HL-60 (cell line): ENCODE measurements at places on chromosomes 11 and 22.

DNA sequence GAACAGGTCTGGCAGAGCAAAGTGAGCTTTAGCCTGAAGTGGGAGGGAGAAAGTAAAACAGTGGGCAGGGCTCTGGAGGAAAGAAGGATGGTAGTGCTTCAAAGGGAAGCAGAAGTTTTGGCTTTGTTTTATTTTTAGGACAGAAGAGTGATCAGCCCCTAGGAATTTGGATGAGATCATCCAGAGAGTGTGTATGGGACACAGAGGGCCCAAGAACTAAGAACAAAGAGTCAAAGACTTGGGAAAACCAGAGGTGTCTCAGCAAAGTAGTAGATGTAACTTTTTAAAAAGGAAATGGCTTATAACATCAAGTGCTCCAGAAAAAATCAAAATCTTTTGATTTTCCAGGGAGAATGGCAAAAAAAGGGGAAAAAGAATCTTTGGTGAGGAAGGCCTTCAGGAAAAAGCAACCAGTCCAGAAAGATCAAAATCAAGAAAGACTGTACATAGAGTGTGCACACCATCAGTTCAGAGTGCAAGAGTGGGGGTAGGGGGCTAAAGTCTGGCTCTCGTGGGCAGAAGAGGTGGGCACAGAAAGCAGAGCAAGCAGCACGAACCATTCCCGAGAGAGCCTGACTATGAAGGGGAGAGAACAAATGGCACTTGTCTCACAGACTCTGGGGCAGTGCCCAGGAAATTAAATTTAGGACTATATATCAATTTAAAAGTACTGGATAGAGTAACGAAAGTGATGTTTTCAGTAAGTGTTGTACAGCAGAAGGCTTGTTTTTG is 30.0 kb downstream of the MAPK1 start:
- DNase-seq, result no peak

DNA sequence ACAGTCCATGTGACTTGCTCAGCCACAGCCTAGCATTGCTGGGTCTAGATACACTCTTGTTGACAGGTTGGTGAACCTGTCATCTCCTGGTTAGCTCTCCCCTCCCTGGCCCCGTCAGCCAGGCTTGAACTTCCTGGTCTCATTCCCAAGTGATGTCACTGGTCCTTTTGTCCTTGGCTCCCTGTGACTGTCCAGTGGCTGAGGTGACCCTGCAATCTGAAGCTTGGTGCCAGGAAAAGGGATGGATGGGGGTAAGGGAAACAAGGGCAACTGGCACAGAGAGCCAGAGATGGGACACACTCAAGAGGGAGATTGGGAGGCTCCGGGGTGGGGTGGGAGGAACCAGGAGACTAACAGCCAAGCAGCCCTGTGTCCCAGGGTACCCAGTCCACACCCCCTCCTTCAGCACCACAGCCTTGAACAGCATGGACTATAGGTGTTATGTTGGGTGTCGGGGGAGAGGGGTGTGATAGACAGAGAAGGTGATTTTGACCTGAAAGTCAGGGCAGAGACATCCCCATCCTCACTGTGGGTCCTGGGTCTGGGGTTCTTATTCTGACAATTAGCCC is 63.8 kb upstream of the THY1 start:
- DNase-seq, result no peak

DNA sequence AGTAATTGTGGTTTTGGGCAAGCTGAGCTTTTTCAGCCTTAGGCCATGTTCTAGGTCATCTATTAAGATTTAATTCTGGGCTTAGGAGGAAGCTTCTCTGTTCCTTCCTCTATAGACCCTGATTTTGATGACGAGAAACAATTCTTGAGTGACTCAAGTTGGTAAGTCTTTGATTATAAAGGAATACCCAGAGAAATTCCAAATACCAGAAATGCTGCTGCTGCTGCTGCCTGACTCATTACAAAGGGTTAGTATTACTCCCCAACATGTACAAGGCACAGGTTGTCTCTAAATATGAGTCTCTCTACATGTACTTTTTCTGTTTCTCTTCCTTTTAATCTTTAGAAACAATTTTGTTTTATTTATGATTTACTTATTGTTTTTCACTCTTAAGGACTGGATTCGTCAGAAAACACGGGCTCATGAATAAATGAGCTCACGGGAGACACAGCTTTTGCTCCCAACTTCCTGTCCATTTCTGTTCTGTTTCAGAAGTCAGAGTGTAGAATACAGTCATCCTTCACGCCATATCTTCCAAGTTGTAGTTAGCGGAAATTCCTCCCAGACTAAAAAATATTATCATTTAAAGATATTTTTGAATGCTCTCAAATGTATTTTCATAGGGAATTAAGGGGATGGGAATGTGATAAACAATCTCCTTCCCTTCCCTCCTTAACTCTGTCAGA is 31.8 kb upstream of the RBMXL2 start:
- no peak for DNase-seq

DNA sequence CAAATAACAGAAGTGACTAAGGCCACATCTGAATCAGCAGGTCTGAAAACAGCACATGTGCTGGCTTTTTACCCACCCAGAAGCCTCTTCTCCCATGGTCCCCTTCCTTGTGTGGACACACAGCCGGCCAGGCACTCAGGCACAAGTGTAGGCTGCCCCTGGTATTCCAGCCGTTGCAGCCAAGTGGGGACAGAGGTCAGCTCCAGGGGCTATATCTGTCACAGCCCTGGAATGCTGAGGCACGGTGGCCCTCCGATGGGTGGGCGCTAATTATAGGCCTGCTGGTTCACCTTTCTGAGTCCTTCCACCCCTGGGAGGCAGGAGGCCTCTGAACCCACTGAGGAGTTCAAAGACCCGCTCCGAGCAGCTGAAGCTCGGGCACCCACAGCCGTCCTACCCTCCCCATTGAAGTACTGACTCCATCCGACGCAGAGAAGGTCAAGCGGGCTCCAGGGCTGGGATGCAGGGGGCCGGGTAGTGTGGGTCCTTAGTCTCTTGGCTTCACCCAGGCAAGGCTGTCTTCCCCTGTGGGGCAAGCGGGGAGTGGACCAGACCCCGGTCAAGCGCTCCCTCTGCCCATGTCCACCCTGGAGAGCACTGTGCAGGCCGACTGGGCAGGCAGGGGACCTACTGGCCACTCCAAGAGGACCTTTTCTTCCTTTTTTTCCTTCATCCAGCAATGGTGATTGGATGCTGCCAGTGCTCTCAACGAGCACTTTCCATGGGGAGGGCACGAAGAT is 14.3 kb downstream of the FGF3 start:
- DNase-seq, result no peak

DNA sequence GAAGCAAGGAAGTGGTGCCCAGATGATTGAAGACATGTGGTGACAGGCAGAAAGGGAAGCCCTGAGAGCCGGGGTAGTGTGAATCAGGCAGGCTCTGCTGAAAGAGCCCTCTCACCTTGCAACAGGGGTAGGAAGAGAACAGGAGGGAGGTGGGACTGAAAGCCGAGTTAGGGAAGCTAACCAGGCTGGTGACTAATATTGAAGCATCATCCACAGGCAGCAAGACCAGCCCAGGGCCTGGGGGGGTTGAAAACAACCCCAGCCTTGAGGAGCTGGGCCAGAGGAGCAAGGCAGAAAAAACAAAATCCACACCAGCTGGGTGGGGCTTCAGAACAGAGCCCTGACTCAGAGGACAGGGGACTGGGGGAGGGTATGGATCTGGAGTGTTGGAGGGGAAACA is 35.0 kb upstream of the CRTAM start:
- no peak for DNase-seq

DNA sequence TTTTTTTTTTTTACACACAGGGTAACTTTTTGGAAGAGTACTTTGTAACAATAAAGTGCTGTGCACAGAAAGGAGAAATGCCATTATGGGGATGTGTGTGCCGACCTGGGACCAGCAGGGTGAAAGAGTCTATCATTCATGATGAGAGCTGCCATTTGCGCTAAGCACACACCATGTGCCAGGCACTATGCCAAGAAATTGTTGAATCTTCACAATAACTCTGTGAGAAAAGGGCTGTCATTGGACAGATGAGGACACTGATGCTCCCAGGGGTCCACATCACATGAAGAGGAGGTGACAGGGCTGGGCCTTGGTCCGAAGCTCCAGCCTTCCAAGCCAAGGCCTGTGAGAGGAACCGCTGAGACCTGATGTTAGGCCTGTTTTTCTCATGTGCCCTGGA is 5.6 kb downstream of the DUSP18 start:
- no peak for DNase-seq

DNA sequence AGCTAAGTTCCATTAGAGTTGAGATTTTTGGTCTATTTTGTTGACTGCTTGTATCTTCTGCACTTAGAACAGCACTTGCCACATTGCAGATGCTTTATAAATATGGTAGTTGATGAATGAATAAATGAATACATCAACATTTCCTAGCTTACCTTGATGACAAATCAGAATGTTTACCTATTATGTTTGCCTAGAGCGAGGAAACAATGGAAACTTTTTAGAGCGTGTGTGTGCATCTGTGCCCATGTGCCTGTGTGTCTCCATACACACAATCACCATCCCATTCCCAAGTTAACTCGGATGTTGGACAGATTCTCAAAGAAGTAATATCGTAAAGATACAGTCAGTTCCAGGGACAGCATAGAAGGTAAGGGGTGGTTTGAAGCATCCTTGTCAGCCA is 139.1 kb downstream of the DBX1 start:
- no peak for DNase-seq

- DNase-seq, result no peak
Measured at GRCh38 chr22:21657020-21657359, 8.8 kb upstream of the PPIL2 start.

DNA sequence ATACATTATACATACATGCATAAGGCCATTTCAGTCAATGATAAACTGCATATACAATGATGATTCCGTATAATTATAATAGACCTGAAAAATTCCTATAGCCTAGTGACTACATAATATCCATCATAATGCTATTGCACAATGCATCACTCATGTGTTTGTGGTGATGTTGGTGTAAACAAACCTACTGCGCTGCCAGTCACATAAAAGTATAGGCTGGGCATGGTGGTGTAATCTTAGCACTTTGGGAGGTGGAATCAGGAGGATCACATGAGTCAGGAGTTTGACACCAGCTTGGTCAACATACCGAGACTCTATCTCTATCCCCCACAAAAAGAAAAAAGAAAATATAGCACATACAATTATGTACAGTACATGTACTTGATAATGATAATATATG is 163.7 kb upstream of the DDI1 start:
- no peak for DNase-seq

- no peak for DNase-seq
Measured at GRCh38 chr11:64004590-64004984, 18.3 kb downstream of the OTUB1 start.

DNA sequence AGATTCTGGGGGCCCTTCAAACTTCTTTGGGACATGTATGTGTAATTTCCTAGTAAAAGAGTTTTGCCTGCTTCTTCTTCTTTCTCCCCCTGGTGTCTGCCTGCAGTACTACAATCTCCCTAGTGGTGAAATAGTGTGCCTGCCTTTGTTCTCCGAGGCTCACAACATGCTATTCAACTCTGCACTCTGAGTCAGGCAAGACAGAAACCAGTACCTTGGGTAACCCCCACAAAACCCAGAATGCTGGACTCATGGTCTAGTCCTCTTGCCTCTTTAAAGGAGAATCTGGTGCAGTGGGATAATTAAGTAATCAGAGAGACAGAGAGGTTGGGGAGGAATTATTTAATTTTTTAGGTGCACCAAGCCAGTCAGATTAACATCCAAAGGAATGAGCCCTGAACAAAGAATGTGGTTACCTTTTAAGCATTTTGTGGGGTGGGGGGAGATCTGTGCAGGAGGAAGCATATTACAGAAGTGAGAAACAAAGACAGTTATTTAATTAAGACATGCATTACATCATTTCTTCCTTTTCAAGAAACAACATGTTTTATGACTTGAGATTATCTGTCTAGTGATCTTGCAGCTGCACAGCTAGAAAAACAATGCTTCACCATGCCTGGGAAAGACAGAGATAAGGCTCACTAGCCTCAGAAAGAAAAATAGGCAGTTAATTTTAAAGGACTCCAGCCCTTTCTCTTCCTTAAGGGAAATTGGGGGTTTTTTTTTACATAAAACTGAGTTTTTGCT is 11.0 kb upstream of the MS4A6A start:
- peak; percentile 75 for DNase-seq

DNA sequence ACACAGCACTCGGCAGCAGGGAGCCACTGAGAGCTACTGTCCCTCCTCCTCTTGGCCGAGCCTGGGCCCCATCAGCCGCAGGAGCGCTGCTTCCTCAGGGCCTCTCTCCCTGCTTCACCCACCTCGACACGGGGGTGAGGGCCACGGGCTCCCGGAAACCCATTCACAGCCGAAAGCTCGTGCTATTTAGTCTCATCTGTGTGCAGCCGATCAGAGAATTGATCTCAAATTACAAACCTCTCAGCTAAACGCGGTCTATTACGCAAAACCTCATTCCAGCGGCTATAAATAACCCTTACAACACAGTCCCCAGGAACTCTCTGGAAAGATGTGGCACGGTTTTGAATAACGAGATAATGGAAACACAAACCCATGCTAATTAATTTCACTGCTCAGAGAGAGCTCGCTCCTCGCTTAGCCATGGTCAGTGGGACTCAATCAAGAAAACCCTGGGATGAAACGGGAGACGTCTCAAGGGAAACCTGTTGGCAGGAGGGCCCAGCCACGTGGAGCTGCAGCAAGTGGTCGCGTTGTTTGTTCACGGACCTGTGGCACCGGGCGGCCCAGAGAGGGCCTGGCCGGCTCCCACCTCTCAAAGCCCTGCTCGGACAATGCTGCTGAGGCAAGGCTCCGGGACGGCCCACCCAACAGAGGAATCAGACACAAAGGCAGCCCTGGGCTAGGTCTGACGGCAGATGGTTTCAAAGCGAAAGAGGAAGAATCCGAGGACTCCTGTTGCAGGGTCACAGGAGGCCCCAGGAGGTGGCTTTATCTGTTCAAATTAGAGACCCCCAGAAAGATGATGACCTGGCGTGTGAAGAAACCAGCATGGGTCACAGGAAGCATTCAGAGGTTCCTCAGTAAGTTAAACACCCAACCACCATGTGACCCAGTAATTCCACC is 210.5 kb downstream of the CTTN start:
- no peak for DNase-seq

GRCh38 chr11:85746670-85747069 is 60.7 kb upstream of the CCDC89 start:
- no peak for DNase-seq

DNA sequence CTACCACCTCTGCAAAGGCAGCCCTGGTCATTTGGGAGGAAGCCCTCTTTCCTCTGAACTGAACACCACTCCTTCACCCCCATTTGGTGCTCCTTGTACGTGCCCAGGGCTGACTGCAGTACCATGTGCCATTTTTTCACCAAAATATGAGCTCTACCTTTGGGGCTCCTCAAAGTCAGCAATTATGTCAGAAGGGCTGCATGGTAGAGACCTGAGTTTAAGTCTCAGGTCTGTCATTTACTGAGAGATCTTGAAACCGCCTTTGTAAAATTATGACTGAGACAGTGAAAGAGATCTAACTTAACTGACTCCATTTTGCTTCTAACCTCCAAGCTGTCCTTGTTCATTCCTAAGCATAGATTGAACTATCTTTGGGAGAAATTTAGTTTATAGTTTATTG is 58.0 kb downstream of the THAP12 start:
- DNase-seq, result no peak
